Mesothelial cell of epicardium (in vitro differentiated cells): ENCODE measurements at places on chromosomes 5 and 9. TPM values are rescaled to one million over a fixed set of nuclear protein-coding genes. Genes with fewer than 3 reads are reported as not detected.

- H3K4me3 ChIP-seq, result no peak overlapping the region
- H3K27ac ChIP-seq, result no peak overlapping the region
- DNase-seq, result no peak
- no peaks in the 10 kb centered on the region for H3K36me3 ChIP-seq
- no peaks in the 10 kb centered on the region for H3K4me1 ChIP-seq
These were observed 420.3 kb downstream of the GABRG2 start for GRCh38 chr5:162487528-162488525.

MSX2 gene
- 83.9 to 86.9 TPM (median 85.2 TPM) in 3 replicates for total RNA-seq

DNA sequence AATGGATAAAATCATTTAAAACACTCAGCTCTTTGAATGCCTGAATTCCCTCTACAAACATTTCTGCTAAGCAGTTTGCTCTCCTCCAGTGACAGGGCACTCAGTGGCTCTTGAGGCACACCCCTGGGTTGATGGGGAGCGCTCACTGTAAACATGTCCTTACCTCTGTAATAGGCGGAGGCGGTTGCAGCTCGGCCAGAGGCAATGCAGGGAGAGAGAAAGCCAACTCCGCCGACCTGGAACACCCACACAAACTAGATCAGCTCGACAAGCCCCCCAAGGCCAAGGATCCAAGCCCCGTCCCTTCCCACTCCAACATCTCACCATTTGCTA lies 329 bp downstream of the CDC23 start:
- peak overlapping the region; percentile 98 for H3K27ac ChIP-seq
- peaks cover 19% of the 10 kb centered on the region for H3K4me1 ChIP-seq
- no peak for DNase-seq

IL11RA gene
- total RNA-seq, result 112 to 114 TPM (median 113 TPM) in 3 replicates

- H3K36me3 ChIP-seq, result no peaks in the 10 kb centered on the region
- H3K27me3 ChIP-seq, result no peaks in the 10 kb centered on the region
- no peak overlapping the region for H3K4me3 ChIP-seq
- DNase-seq, result no peak
These were observed 55.3 kb upstream of the CLINT1 start for GRCh38 chr5:157914151-157914788.

- H3K4me1 ChIP-seq, result peaks cover 44% of the 10 kb centered on the region
- no peaks in the 10 kb centered on the region for H3K27me3 ChIP-seq
- peak overlapping the region; percentile 91 for H3K27ac ChIP-seq
- peaks cover 2% of the 10 kb centered on the region for H3K36me3 ChIP-seq
These were observed 203.0 kb upstream of the VLDLR start for GRCh38 chr9:2418619-2419018.

- H3K27me3 ChIP-seq, result no peaks in the 10 kb centered on the region
- no peaks in the 10 kb centered on the region for H3K4me1 ChIP-seq
- H3K27ac ChIP-seq, result no peak overlapping the region
- DNase-seq, result no peak
- peaks cover 43% of the 10 kb centered on the region for H3K36me3 ChIP-seq
- no peak overlapping the region for H3K4me3 ChIP-seq
These were observed 69.6 kb downstream of the MAN2A1 start for GRCh38 chr5:109759306-109759705.

ISCA1 gene
- total RNA-seq, result 23.4 to 29.0 TPM (median 27.3 TPM) in 3 replicates

DNA sequence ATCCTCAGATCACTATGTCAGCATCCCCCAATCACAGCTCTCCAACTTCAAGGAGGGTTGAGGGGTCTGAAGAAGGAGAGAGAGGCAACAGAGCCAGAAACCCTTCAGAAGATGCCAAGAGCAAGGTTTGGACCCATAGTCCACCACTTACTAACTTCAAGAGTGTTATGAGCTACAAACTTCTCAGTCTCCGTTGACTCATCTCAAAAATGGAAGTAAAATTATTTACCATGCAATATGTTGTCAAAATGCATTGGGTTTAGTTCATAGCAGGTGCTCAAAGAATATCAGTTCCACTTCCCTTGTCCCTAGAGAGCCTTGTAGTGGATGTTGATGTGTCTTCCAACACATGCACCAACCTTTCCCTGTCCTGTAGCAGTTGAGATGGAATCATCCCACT lies 116.0 kb downstream of the KCNIP1 start:
- no peak overlapping the region for H3K27ac ChIP-seq
- no peaks in the 10 kb centered on the region for H3K36me3 ChIP-seq
- peaks cover 56% of the 10 kb centered on the region for H3K27me3 ChIP-seq
- H3K4me1 ChIP-seq, result no peaks in the 10 kb centered on the region
- no peak for DNase-seq

- H3K36me3 ChIP-seq, result no peaks in the 10 kb centered on the region
- no peak for DNase-seq
- no peak overlapping the region for H3K4me3 ChIP-seq
- no peak overlapping the region for H3K27ac ChIP-seq
These were observed 163.3 kb downstream of the MACROH2A1 start for GRCh38 chr5:135235551-135236227.

SPATA31A3 gene
- total RNA-seq, result not detected in 3 replicates

- DNase-seq, result no peak
- H3K27me3 ChIP-seq, result no peaks in the 10 kb centered on the region
- no peaks in the 10 kb centered on the region for H3K36me3 ChIP-seq
- H3K27ac ChIP-seq, result no peak overlapping the region
- H3K4me3 ChIP-seq, result no peak overlapping the region
These were observed 7.6 kb downstream of the S1PR3 start for GRCh38 chr9:88998911-88999310.

GRCh38 chr5:96065685-96066385 lies 104.2 kb upstream of the ELL2 start:
- H3K27me3 ChIP-seq, result no peaks in the 10 kb centered on the region
- H3K4me1 ChIP-seq, result peaks cover 22% of the 10 kb centered on the region
- H3K4me3 ChIP-seq, result no peak overlapping the region
- peak overlapping the region; percentile 66 for H3K27ac ChIP-seq

GRCh38 chr9:111598733-111599091 lies 735 bp downstream of the PTGR1 start:
- peaks cover 13% of the 10 kb centered on the region for H3K4me1 ChIP-seq
- peak overlapping the region; percentile 96 for H3K4me3 ChIP-seq
- no peaks in the 10 kb centered on the region for H3K27me3 ChIP-seq
- H3K27ac ChIP-seq, result peak overlapping the region; percentile 85
- peaks cover 10% of the 10 kb centered on the region for H3K36me3 ChIP-seq
- DNase-seq, result no peak

BDP1 gene
- 32.5 to 32.9 TPM (median 32.5 TPM) in 3 replicates for total RNA-seq

SPATA31C1 gene
- 0.13 to 0.29 TPM (median 0.18 TPM) in 3 replicates for total RNA-seq

NKD2 gene
- 52.8 to 65.1 TPM (median 63.4 TPM) in 3 replicates for total RNA-seq

TMC1 gene
- total RNA-seq, result 0.22 to 0.29 TPM in 2 of 3 replicates, not detected in the other

DAB2 gene
- total RNA-seq, result 58.1 to 64.0 TPM (median 63.6 TPM) in 3 replicates

- peak overlapping the region; percentile 97 for H3K27ac ChIP-seq
- H3K36me3 ChIP-seq, result peaks cover 9% of the 10 kb centered on the region
- peaks cover 8% of the 10 kb centered on the region for H3K27me3 ChIP-seq
- no peak for DNase-seq
- peak overlapping the region; percentile 52 for H3K4me3 ChIP-seq
- peaks cover 34% of the 10 kb centered on the region for H3K4me1 ChIP-seq
These were observed 53.3 kb downstream of the AHRR start for GRCh38 chr5:374631-375335.

DNA sequence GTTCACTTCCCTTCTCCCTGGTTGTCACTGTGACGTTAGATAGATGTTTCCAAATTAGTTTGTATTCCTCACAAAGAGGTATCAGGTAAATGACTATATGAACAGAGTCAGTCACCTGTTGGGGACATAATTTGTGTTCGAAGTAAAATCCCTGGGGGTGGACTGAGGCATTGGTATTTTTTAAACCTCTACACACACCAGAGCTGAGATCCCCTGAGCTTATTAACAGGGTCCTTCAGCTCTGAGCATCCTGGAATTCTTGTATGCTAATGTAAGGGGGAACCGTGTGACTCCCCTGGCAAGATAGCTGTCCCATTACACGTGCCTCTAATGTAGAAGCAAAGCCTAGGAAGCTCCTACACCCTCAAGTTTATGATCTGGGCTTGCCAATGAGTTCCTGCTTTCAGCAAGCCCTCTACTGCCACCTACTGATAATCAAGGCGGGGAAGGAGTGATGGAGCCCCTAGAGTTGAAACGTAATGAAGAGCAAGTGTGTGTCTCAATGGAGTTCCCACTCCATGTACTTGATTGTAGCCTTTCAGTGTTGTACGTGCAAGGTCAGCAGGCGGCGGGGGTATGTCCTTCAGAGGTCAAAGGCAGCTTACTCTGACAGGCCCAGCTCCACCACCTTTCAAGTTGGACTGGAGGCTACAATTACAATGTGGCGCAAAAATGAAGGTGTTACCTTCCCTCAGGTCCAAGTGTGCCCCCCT lies 14.4 kb downstream of the PRKACG start:
- peaks cover 3% of the 10 kb centered on the region for H3K4me1 ChIP-seq
- peaks cover 10% of the 10 kb centered on the region for H3K27me3 ChIP-seq
- DNase-seq, result peak; percentile 63

SLC25A2 gene
- 1.3 to 1.6 TPM (median 1.6 TPM) in 3 replicates for total RNA-seq

DNA sequence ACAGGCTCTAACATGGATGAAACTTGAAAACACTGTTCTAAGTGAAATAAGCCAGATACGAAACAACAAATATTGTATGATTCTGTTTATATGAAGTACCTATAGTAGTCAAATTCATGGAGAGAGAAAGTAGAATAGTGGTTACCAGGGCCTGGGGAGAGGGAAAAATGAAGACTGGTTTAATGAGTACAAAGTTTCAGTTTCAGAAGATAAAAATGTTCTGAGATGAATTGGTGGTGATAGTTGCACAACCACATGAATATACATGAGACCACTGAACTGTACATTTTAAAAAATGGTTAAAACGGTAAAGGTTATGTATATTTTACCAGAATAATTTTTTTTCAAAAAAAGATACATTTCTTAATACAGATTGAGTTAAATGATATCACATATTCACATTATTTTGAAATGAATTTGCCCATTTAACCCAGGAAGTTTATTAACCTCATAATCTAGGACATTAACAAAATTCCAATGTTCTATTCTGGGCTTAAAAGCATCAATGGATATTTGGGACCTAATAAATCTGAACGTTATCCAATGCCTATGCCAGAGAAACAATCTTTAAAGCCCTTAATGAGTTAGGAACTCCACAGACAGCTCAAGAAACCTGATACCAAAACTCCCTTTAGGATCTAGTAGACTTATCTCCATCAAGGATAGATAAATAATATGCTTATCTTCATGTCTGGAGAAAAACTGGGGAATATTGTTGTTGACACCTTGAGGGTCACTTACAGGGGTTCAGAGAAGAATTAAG lies 521.3 kb downstream of the EFNA5 start:
- H3K27me3 ChIP-seq, result no peaks in the 10 kb centered on the region
- H3K4me1 ChIP-seq, result peaks cover 56% of the 10 kb centered on the region
- no peak for DNase-seq
- no peaks in the 10 kb centered on the region for H3K36me3 ChIP-seq
- peak overlapping the region; percentile 32 for H3K27ac ChIP-seq

DNA sequence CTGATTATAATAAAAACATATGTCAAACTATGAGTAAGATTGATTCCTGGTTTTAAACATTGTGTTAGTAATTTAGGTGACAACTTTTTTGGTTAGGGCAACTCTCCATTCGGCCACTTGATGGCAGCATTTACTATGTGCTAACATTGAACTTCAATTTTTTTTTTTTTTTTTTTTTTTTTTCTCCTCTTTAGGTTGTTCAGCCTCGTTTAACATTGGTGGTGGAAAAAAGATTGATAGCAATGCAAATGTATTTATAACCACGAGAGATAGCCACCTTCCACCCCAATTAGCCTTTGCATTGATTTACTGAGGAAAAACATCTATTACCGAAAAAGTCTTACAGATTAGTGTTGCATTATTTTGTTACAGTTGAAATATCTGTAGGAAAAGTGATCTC lies 159.1 kb downstream of the CSNK1G3 start:
- no peaks in the 10 kb centered on the region for H3K27me3 ChIP-seq
- H3K4me1 ChIP-seq, result peaks cover 14% of the 10 kb centered on the region
- DNase-seq, result peak; percentile 54
- no peak overlapping the region for H3K27ac ChIP-seq
- H3K36me3 ChIP-seq, result peaks cover 4% of the 10 kb centered on the region
- H3K4me3 ChIP-seq, result no peak overlapping the region

HMCN2 gene
- total RNA-seq, result 5.8 to 6.5 TPM (median 6.0 TPM) in 3 replicates

DNA sequence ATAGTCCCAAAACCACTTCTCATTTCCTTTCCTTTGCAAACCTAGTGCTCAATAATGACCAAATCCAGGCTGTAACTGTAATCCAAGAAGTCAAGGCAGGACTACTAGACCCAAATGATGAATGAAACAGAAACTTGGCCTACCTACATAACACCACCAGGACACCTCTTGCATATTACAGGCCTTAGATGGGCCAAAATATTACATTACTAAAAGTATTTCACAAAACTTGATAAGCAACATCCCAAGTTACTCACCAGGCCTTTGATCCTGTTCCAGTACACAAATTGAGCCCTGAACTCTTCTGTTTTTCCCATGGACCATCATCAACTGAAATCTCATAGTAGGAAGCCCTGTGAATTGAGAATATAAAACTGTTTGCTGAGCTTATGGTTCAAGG lies 34.8 kb downstream of the NADK2 start:
- no peak overlapping the region for H3K27ac ChIP-seq
- H3K27me3 ChIP-seq, result no peaks in the 10 kb centered on the region
- H3K4me1 ChIP-seq, result peaks cover 12% of the 10 kb centered on the region
- H3K4me3 ChIP-seq, result no peak overlapping the region

DMRT3 gene
- total RNA-seq, result 2.1 to 3.3 TPM (median 2.5 TPM) in 3 replicates

GNA14 gene
- total RNA-seq, result 0.11 to 0.22 TPM (median 0.20 TPM) in 3 replicates

NUTM2G gene
- total RNA-seq, result 0.16 to 0.20 TPM in 2 of 3 replicates, not detected in the other

DNA sequence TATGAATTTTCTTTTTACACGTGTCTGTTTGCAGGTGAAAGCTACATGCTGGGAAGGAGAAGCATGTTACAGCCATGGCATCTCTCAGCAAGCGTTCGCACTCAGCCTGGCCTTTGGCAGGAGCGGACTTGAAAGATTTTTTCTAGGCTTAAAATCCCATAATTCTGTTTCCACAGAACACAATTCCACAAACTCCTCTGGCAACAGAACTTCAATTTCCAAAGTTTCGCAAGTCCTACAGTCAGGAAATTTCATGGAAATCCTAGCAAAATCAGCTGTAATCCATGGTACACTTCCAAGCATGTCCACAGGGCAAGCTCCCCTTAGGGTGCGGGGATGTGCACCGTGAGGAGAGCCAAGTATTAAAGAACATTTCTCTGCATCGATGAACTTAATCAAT lies 35.9 kb downstream of the SUB1 start:
- H3K36me3 ChIP-seq, result no peaks in the 10 kb centered on the region
- no peak overlapping the region for H3K4me3 ChIP-seq
- no peaks in the 10 kb centered on the region for H3K4me1 ChIP-seq
- DNase-seq, result no peak
- peaks cover 12% of the 10 kb centered on the region for H3K27me3 ChIP-seq

OBP2B gene
- not detected in 3 replicates for total RNA-seq

- H3K36me3 ChIP-seq, result peaks cover 7% of the 10 kb centered on the region
- DNase-seq, result no peak
- H3K4me3 ChIP-seq, result no peak overlapping the region
- no peaks in the 10 kb centered on the region for H3K27me3 ChIP-seq
These were observed 110.5 kb downstream of the RASGRF2 start for GRCh38 chr5:81070571-81071255.

GRCh38 chr5:38319491-38319890 lies 61.1 kb downstream of the EGFLAM start:
- no peak for DNase-seq
- peaks cover 5% of the 10 kb centered on the region for H3K4me1 ChIP-seq
- H3K27ac ChIP-seq, result no peak overlapping the region
- H3K4me3 ChIP-seq, result no peak overlapping the region

- no peak overlapping the region for H3K4me3 ChIP-seq
- H3K27me3 ChIP-seq, result peaks cover 14% of the 10 kb centered on the region
- H3K27ac ChIP-seq, result no peak overlapping the region
- no peaks in the 10 kb centered on the region for H3K36me3 ChIP-seq
These were observed 2.0 kb downstream of the NMUR2 start for GRCh38 chr5:152403046-152403445.

CSF1R gene
- total RNA-seq, result 0.07 to 0.27 TPM (median 0.18 TPM) in 3 replicates

LOX gene
- total RNA-seq, result 16.3 to 17.4 TPM (median 16.9 TPM) in 3 replicates
